ENCODE measurements at places on chromosomes 16 and 17.

DNA sequence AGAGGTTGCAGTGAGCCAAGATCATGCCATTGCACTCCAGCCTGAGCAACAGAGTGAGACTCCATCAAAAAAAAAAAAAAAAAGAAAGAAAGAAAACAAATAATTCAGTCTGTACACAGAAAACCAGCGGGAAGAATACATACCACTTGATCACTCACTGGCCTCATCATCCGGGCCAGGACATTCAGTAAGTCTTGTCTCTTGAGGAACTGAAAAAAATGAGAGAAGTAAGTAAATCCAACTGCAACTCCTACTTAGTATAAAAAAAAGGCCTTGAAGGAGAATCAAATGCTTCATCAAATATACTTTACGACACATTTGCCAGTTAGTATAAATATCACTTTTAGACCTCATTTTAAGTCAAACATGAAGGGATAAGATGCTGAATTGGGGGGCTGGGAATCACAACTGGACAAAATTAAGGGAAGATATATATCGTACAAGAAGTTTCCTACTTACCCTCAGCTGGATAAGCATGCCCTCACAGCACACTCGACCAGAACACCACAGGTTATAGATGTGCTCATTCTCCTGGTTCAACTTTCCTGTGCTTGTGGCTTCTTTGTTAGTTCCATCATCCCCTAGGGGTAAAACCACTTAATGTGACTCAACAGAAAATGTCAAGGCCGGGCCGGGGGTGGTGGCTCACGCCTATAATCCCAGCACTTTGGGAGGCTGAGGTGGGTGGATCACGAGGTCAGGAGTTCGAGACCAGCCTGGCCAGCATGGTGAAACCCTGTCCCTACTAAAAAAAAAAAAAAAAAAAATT lies 12.4 kb downstream of the CCDC47 start:
- H3K4me3 ChIP-seq: no peak overlapping the region
- DNase-seq: no peak
- no peak overlapping the region for H3K27ac ChIP-seq
- no peaks in the 10 kb centered on the region for H3K27me3 ChIP-seq

DNA sequence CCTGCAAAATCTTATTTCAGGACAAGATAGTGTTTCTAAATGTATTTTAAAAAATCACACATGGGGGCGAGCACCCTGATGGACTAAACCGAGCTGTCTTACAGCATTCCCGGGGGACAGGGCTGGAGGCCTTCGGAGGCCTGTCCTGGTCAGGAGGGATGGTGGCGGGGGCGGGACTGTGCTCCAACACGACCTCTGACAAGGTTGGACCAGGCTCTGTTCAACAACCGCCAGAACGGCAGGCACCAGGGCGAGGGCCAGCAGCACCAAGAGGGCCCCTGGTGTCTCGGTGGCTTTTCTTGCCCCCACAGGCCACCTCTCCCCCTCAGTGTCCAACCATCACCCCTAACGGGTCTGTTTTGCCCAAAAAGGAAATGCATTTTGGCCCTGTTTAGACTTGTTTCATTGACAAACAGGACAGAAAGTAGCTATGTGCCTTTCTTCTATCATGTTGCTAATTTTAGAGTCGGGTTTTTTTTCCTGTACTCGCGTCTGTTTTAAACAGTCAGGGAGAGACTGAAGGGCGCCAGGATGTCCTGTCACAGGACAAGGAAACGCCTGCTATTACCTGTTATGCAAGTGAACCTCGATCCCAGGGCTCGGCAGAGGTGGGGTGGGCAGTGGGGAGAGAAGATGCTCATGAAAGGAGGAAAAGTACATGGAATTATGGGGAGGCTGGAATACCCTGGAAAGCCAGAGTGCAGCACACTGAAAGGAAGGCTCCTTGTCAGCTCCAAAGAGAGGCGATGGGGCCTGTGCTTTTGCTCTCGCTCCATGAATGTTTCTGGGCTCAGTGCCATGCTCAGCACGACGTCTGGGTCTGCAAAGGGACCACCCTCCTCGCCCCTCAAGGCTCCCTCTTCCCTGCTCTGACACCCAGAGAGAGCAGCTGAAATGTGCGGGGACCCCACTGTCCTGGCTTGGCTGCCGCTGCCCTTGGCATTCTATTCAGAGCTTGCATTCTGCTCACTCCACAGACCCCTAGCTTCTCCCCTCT lies 11.9 kb downstream of the TMEM204 start:
- no peaks in the 10 kb centered on the region for H3K27me3 ChIP-seq
- H3K4me1 ChIP-seq: peaks cover 87% of the 10 kb centered on the region
- DNase-seq: no peak
- H3K36me3 ChIP-seq: no peaks in the 10 kb centered on the region
- peak overlapping the region; percentile 56 for H3K27ac ChIP-seq

- H3K27me3 ChIP-seq: no peaks in the 10 kb centered on the region
- no peak overlapping the region for H3K4me3 ChIP-seq
- no peak overlapping the region for H3K27ac ChIP-seq
- no peaks in the 10 kb centered on the region for H3K36me3 ChIP-seq
These were observed 43.7 kb upstream of the GOSR1 start for GRCh38 chr17:30433514-30433913.

GRCh38 chr17:7414837-7415236 lies 5.3 kb upstream of the SPEM1 start:
- no peaks in the 10 kb centered on the region for H3K27me3 ChIP-seq
- H3K36me3 ChIP-seq: no peaks in the 10 kb centered on the region
- H3K4me1 ChIP-seq: peaks cover 10% of the 10 kb centered on the region

DNA sequence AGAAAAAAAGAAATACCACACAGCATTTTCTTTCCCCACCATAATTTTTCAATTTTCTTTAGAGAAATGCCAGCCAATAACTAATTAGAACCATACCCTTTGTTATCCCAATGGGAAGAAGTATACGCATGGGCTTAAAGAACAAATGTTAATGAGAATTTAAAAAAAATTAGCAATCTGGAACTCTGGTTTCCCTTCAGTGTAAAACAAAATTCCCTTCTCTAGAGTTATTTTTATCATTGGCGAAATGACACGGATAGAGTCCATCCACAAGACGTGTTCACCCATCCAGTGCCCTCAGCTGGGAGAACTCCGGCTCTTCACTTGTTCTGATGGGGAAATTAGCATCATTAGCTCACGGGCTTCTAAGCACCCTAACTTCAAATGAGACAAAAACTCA lies 3.3 kb downstream of the NXN start:
- H3K27me3 ChIP-seq: no peaks in the 10 kb centered on the region
- no peak for DNase-seq
- H3K4me3 ChIP-seq: no peak overlapping the region
- H3K36me3 ChIP-seq: no peaks in the 10 kb centered on the region
- peak overlapping the region; percentile 5 for H3K27ac ChIP-seq

DNA sequence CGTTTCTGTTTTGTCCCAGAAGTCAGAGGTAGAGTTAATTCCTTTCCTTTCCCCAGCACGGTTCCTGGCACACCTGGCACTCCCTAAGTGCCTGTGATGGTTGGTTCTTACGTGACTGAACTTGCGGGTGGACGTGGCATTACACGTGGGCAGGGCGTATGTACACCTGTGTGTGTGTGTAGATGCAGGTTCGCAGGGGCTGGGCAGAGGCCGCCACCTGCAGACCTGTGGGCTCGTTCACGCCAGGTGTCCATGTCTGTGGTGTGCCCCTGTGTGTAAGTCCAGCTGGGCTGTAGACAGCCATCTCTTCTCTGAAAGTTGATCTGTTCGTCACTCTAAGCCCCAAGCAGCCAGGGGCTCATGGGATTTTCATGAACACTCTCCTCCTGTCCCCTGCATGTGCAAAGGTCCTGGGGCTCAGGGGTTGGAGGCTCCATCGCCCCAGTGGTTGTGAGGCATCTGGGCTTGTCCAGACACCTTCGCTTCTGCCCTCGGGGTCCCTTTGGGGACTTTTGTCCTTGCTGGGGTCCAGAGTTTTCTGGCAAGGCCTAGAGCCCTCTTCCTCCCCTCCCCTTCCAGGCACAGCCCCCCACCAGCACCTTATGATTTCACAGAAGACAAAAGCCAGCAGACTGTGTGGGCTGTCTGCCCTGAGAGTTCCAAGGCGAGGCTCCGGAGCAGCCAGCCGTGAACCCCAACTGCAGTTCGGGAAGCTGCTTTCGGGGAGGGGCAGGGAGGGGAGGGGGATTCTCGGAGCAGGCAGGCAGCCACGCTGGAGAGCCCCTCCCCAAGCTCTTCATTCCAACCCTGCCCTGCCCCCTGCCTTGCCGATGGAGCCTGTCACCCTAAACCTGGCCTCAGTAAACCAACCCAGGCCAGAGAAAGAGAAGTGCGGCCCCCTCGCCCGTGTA lies 5.4 kb upstream of the FSCN2 start:
- H3K27me3 ChIP-seq: peaks cover 8% of the 10 kb centered on the region
- no peaks in the 10 kb centered on the region for H3K36me3 ChIP-seq
- H3K4me3 ChIP-seq: no peak overlapping the region
- H3K27ac ChIP-seq: no peak overlapping the region

- H3K4me1 ChIP-seq: no peaks in the 10 kb centered on the region
- no peaks in the 10 kb centered on the region for H3K27me3 ChIP-seq
- H3K36me3 ChIP-seq: no peaks in the 10 kb centered on the region
- H3K27ac ChIP-seq: no peak overlapping the region
- no peak overlapping the region for H3K4me3 ChIP-seq
These were observed 19.8 kb downstream of the HOXB1 start for GRCh38 chr17:48510761-48511604.

DNA sequence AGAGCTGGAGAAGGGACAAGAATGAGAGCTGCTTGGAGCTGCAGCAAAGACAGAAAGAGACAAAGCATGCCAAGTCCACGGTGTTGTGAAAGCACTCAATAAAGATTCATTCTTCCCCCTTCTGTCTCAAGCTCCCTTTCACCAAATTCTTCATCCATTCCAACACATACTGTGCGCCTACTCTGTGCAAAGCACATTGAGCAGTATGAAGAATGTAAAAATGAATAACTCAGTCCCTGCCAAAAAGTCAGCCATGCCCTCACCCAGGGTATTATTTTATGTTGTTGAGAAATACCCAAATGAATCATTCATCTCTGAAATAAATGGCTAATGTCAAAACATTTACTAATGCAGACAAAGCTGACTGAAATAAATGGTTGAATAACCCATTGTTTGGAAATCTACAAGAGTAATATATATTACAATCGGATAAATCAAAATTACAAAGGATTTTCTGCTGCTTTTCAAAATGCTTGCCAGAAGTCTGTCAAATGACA lies 282.9 kb upstream of the IRX5 start:
- H3K4me3 ChIP-seq: no peak overlapping the region
- no peak for DNase-seq
- H3K36me3 ChIP-seq: no peaks in the 10 kb centered on the region
- peaks cover 21% of the 10 kb centered on the region for H3K4me1 ChIP-seq
- H3K27ac ChIP-seq: no peak overlapping the region

DNA sequence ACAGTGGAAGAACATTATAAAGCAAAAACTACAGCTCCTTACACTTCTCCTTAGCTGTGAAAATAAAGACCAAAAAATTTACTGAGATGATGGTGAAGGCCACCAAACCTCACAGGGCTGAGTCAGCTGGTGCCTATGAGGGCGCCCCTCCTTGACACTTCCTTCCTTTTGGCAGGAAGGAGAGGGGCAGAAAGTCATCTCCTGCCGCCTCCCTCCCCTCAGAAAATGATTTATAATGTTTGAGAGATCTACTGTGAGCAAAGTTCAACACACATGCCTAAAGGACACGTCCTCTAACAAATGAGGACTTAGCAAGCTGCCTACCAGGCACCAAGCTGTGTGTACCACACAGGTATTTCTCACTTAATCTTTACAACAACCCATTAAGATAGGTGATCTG lies 245.7 kb downstream of the PRKCA start:
- peak; percentile 42 for DNase-seq
- H3K27me3 ChIP-seq: no peaks in the 10 kb centered on the region
- H3K27ac ChIP-seq: no peak overlapping the region
- no peak overlapping the region for H3K4me3 ChIP-seq
- peaks cover 8% of the 10 kb centered on the region for H3K4me1 ChIP-seq

DNA sequence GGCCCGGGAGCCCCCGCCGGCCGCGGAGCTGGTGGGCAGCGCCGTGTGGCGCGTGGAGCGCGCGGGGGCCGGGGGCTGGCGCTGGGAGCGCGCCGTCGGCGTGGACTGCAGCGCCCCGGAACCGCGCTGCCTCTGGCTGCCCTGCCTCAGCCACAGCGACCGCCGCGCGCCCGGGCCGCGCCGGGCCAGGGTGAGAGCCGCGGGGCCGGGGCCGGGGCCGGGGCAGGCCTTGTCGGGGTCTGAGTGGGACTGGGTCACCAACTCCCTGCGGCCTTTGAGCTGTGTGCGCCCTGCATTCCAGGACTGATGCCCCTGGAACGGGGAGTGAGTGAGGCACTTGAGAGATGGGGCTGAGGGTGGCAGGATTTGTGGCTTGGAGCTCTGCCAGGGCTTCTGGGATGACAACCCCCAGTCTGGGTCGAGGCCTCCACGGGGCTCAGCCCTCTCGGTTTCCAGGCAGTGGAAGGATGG lies 25.7 kb downstream of the ARHGAP23 start:
- H3K27ac ChIP-seq: peak overlapping the region; percentile 76
- peak overlapping the region; percentile 48 for H3K4me3 ChIP-seq
- no peaks in the 10 kb centered on the region for H3K27me3 ChIP-seq
- no peaks in the 10 kb centered on the region for H3K36me3 ChIP-seq
- no peak for DNase-seq
- peaks cover 73% of the 10 kb centered on the region for H3K4me1 ChIP-seq

DNA sequence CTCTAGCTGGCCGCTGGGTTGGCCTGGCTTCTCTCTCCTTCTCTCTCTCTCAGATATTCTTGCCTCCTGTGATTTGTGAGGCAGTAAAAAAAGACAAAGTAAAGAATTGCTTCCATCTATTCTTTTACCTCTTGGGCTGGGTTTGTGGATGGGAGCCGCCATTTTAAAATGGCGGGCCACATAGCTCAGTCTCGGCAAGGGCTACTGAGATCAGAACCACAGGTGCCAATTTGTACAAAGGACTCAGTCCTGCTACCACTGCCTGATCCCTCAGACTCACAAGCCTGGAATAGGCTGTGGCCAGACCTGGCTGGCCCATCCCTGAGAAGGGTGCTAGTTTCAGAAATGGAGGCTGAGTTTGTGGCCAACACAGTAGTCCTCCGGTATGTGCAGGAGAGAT lies 24.1 kb downstream of the NOD2 start:
- H3K4me3 ChIP-seq: no peak overlapping the region
- H3K4me1 ChIP-seq: peaks cover 24% of the 10 kb centered on the region
- H3K27me3 ChIP-seq: no peaks in the 10 kb centered on the region
- no peak for DNase-seq
- H3K36me3 ChIP-seq: no peaks in the 10 kb centered on the region
- no peak overlapping the region for H3K27ac ChIP-seq

DNA sequence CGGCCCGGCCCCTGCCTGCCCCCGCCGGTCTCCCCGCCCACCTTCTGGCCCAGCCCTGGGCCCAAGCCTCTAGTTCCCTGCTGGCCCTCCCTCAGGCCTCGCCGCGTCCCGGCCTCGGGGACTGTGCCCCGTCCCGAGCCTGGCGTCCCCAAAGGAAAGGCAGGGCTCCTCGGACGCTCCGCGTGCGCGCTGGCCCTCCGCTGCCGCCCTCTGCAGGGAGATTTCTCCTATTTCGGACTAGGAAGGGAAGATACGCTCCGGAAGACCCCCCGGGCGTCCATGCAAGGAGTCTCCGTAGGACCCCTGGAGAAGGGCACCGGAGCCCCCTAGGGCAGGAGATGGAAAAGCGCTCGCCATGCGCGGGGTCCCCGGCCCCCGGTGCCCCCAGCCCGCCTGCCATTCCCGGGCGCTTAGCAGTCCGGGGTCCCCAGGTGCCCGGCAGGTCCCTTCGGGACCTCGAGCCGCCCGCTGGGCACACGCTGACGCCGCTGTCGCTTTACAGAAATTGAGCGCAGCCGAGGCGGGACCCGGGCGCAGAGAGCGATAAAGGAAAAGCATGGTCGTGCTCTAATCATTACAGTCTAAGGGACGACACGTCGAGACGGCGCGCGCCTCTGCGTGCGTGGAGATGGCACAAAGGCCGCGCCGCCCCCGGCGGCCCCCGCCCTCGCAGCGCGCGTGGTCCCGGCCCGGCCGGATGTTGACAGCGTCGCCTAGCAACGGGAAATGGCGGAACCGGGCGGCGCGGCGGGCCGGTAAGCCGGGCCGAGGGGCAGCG lies at the start of gene CCDC40:
Gene CCDC40 (plus strand): TSS at position 706 of the 778 bp plus-strand sequence. CDS start 21 bp downstream, at position 727.
- H3K36me3 ChIP-seq: no peaks in the 10 kb centered on the region
- peak within 1 kb of the TSS; percentile 88 for H3K27ac ChIP-seq
- peak within 1 kb of the TSS; percentile 86 for H3K4me3 ChIP-seq
- H3K4me1 ChIP-seq: peaks cover 32% of the 10 kb centered on the region
- DNase-seq: no peak
